ENCODE measurements at places on chromosomes 3 and 15.
A peak's percentile ranks its signal among the peaks of the same experiment; 100 is the strongest.

GRCh38 chr3:90069748-90070147 is 962.3 kb downstream of the EPHA3 start:
- DNase-seq, result no peak

- no peak for DNase-seq
Measured at GRCh38 chr3:189262746-189263145, 91.0 kb downstream of the TPRG1 start.

GRCh38 chr15:79496838-79497237 is 64.7 kb downstream of the MINAR1 start:
- no peak for DNase-seq

DNA sequence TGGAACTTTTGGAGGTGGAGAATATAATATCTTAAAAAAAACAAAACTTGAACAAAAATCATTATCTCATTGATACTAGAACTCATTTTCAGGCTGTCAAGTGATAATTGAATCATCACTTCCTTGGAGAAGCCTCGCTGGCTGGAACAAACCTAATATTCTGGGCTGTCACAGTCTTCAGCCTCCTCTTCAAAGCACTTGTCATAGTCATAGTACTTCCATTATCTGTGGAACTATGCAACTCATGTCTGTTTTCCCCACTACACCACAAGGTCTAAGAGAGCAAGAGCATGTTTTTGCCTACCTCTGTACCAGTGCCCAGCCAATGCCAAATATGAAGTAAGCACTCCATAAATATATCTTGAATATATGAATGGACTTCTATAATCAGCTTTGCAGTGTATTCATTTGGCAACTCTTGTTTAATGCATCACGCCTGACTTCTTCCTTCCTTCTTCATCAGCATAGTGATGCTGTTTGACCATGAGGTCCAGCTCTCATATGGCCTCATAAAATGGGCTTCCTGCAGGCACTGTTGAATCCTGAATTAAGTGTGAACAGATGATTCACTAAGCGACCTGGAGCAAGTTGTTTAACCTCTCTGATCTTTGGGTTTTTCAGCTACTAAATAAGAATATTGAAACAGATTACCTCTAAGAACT is 86.6 kb upstream of the SNRK start:
- DNase-seq, result no peak

DNA sequence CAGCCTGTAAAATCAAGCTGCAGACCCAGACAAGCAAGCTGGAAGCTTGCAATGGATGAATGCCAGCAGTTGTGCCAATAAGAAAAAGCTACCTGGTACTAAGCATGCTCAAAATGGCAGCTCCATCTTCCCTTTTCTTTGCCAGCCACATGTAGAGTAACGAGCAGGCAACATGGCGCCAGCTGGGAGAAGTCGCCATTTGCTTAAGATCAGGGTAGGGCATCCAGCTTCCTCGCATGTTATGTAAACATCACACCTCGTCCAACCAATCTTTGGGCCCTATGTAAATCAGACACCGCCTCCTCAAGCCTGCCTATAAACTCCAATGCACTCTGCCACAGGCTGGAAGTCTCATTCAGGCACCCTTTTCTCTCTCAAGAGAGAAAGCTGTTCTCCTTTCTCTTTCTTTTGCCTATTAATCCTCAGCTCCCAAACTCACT is 973.9 kb downstream of the FHIT start:
- DNase-seq, result no peak

DNA sequence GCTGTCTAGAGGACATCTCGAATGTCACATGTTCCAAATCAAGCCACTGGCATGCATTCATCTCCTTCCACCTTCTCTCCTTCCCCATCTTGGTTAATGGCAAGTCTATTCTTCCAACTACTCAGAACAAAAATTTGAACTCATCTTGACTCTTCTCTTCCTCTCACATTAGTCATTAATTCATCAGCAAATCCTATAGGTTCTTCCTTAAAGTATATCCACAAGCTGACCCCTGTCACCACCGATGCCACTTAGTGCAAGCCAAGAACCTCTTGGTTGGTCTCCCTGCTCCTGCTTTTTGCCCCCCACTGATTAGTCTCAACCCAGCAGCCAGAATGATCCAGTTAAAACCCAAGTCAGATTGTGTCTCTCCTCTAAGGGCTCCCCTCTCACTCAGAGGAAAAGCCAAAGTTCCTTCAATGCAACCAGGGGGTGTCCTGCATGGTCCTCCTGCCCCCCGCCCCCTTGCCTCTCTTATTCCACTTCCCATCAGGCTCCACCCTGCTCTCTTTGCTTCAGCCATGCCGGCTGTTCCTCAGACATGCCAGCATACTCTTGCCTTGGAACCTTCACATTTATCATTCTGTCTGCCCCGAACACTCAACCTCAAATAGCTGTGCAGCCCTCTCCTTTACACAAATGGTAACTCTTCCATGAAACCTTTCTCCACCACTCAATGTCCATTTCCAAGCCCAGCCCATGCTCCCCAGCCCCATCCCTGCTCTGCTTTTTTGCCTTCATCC is 1.0 kb upstream of the GALNT15 start:
- DNase-seq, result no peak

GRCh38 chr3:195612075-195612800 is 28.5 kb upstream of the APOD start:
- DNase-seq, result no peak

DNA sequence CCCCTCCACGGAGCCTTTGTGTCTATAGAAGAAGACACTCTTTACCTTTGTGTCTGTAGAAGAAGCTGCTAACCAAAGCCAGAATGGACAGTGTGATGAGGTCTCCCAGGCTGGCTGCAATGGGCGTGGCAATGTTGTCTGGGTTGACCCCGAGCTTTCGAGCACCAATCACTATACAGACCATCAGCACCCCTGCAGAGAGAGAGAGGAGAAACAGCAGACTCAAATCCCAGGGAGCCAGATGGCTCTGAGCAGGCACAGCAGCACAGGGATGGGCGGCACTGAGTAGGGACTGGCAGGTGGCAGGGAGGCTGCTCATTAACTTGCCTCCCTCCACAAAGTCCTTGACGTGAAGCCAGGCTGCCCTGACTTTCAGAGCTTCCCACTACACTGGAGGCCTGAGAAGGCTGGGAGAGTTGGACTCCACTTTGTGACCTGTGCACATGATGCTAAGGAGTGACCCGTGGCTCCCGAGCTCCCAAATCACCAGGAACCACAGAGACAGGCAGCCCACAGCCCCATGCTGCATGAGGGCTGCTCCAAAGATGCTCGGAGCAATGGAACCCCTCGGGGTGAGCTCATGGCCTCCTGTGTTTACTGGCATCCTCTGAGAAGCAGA is 53.9 kb downstream of the ROPN1B start:
- no peak for DNase-seq

DNA sequence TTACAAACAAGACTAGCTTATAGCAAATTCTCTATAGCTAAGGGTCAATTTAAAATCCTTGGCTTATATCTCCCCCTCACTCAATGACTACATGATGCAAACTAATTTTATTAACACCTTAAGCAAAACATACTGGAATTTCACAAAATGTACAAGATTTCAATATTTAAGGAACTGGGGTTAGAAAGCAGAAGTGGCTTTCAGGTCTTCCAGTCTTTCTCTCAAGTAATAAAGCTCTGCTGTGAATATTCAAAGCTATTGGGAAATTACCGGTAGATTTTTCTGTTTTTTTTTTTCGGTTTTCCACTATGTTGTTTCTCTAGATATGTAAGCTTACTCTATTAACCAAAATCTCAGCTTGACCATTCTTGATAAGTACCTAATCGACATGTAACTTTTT is 3.9 kb downstream of the EPM2AIP1 start:
- no peak for DNase-seq

- no peak for DNase-seq
Measured at GRCh38 chr3:31613654-31614053, 80.9 kb downstream of the STT3B start.

DNA sequence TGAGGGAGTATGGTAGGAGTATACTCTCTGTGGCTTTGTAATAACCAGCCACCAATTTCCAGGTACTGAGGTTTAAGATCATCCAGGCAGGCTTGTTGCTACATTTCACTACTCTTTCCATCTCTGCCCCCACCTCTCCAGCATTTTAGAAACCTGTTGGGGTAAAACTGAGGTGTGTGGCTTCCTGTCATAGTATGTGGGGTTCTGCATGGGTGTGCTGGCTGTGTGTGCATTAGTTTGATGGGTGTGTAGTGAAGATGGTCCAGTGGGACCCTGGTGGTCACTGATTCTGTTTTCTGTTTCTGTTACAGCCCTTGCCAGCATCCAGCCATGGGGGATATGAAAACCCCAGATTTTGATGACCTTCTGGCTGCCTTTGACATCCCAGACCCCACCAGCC is 34.0 kb downstream of the ZNF592 start:
- no peak for DNase-seq

DNA sequence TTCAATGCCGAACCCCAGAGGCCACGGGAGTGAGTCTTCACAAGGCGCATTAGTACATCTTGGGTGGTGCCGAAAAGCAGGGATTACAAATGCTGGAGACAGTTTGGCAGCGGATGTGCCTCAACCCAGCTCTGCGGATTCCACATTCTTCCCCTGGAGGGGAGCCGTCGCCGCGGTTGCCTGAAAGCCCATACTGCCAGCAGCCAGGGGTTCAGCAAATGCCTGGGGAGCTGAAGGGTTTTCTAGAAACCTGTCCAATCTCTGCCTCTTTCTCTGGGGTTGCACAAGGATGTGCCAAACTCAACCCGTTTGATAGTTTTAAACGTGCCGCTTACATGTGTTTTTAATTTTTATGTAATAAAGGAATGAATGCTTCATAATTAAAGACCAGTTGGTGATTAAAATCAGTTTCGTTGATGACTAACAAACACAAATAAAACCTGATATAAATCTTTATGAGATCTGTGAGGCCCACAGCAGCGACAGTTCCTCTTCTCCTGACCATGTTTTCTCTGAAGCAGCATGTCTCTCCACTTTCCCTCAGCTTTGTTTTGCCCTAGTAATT is 74.6 kb upstream of the LEKR1 start:
- no peak for DNase-seq

GRCh38 chr3:16300307-16300706 is 35.3 kb downstream of the OXNAD1 start:
- DNase-seq, result peak; percentile 17

DNA sequence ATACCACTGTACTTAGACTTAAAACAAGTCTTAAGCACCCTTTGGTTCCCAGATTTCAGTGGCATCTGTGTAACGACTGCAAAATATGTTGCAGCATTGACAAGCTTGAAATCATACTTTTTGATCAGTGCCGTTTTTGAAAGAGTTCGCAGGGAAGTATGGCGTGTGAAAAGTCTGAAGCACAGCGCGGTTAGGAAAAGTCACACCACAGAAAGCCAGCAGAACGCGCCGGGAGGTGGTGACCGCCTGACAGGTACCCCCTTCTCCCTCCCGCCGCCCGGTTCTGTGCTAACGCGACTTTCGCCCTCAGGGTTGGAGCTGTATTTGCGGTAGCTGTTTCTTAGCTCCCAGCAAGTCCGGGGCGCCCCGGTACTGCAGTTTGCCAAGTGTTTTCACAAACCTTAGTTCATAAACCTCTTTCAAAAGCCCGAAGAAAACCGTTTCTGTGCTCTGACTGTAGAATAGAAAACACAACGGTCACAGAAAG is 481 bp upstream of the CRYBG3 start:
- DNase-seq, result no peak

DNA sequence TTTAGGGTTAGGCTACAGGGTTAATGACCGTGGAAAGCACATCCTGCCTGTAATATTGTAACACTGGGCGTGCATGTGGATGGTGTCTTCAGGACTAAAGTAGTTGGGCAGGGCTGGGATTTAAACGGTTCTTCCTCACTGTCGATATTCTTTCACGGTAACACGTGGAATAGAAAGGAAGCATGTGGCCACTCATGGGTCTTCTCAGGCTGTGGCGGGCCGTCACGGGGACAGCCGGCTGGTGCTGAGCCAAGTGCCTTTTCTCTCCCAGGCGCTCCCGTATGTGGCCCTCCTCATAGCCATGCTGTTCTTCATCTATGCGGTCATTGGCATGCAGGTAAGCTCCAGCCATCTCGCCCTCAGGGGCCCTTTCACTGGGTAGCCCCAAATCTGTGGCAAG is 73.7 kb downstream of the CHDH start:
- no peak for DNase-seq

DNA sequence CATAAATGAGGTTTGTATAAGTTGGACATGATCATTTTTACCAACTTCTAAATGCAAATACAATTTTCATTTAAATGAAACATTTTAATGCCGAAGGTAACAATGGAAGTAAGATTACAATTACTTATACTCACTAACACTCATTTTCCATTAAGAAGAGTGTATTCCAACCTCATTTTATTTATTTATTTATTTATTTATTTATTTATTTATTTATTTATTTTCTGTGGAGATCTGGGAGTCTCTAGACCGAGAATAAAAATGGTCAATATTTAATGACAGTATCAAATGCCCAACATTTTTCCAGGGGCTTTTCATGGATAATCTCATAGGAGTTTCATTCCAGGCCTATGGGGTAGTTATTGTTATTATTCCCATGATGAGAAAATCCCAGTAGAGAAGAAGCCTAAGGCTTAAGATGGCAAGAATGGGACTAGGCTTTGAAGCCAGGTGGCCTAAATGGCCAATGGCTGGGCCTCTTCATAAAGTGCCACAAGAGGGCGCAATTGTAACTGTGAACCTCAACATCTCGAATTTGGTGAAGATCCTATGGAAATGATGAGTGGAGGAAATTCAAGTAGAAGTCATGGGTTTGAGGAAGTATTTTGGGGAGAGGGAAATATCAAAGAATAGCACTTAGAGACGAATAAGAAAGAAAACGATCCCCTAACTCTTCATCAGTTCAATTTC is 21.3 kb downstream of the VGLL3 start:
- DNase-seq, result no peak

GRCh38 chr15:70602834-70603560 is 160.4 kb downstream of the UACA start:
- no peak for DNase-seq

GRCh38 chr3:169494982-169495381 is 168.5 kb downstream of the MECOM start:
- peak; percentile 61 for DNase-seq

DNA sequence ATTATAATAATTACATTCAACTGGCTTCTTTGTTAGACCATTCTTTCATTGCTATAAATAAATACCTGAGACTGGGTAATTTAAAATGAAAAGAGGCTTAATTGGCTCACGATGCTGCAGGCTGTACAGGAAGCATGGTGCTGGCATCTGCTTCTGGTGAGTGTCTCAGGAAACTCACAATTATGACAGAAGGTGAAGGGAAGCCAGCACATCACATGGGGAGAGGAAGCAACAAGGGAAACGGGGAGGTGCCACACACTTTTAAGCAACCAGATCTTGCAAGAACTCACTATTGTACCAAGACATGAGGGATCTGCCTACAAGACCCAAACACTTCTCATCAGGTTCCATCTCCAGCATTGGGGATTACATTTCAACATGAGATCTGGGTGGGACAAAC is 413.1 kb upstream of the ARRDC4 start:
- DNase-seq, result no peak

GRCh38 chr15:57356636-57357035 is 19.7 kb upstream of the CGNL1 start:
- no peak for DNase-seq
